Dorsolateral prefrontal cortex (tissue), 122 donors: ENCODE measurements at places on chromosomes 4 and X. TPM values are rescaled to one million over a fixed set of nuclear protein-coding genes. Genes with fewer than 3 reads are reported as not detected.

DNA sequence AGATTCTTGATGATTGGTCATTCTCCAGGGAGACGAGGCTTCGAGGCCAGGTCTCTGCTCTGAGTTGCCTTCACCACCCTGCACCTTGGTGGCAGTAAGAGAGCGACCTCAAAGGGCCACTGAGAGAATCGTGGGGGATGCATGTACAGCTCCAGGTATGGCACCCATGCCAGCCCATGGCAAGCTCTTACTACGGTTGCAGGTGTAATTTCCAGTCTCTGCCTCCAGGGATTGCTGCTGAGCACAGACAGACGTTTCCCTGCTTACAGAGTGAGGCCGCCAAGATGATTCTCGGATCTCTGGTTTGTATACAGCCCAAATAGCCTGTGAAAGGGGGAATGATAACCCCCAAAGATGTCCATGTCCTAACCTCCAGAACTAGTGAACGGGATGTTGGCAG lies 16.3 kb upstream of the DRD5 start:
- DNase-seq: no peak

GRCh38 chr4:89913623-89914022 lies 19.0 kb downstream of the MMRN1 start:
- no peak for DNase-seq

GRCh38 chr4:472881-473569 lies 25.9 kb downstream of the ZNF721 start:
- peak; percentile 39 for DNase-seq

- DNase-seq: no peak
These were observed 27.1 kb downstream of the STAG2 start for GRCh38 chrX:123988423-123989111.

DNA sequence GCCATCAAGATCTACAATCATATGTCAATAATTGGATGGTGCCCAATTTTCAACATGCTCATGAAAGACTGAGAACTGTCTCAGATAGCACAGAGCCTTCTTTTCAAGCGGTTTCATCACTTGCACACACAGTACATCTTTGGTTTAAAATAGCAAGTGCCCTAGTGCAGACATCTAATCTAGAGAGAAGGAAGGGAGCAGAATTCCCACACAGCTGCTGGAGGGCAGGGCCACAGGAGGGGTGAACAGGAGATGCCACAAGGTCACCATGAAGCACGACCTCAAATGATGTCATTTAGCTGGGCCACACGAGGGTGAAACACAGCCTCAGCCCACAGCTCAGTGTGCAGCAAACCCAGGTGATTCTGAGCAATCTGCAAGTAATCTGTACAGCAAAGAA lies 24.3 kb downstream of the LEF1 start:
- no peak for DNase-seq

- no peak for DNase-seq
These were observed 20.2 kb upstream of the CDKN2AIP start for GRCh38 chr4:183424109-183424744.

DNA sequence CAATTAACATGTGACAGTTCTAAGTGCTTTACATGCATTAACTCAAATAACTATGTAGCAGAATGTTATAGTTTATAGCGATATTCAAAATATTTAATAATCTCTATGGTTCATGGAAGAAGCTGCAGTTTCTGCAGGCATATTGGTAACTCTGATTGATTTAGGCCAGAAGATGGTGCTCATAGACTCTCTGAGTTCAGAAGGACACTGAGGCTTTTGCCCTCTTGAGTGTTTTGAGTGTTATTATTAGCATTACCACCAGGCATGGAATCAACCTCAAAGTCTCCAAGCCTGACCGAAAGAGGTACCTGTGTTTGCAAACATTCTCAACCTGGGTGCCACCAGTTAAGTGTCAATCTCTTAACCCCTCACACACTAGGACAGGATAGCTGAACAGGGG lies 792.3 kb upstream of the PCDH7 start:
- DNase-seq: no peak

GRCh38 chr4:93749292-93749761 lies 79.2 kb upstream of the ATOH1 start:
- no peak for DNase-seq

DNA sequence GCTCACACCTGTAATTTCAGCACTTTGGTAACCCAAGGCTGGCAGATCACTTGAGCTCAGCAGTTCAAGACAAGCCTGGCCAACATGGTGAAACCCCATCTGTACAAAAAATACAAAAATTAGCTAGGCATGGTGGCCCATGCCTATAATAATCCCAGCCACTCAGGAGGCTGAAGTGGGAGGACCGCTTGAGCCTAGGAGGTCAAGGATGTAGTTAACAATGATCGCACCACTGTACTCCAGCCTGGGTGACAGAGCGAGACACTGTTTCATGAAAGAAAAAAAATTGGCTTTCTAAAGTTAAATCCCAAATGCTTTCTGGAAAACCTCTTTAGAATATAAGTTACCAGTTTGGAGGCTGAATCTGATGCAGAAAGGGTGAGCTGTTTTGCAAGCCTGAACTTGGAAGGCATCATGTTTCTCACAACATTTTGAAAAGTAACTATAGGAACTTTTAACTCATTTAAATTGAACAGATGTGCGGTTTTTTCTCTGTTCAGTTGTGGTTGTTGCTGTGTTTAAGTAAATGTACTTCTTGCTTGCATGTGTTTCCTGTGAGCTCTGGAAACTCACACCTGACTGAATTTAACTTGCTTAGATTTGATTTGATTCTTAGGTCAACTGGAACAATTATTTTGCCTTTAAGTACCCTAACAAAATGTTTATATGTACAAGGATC lies 39.8 kb upstream of the TMEM131L start:
- DNase-seq: no peak

- no peak for DNase-seq
These were observed 126.9 kb upstream of the GIMD1 start for GRCh38 chr4:106495476-106495875.

DNA sequence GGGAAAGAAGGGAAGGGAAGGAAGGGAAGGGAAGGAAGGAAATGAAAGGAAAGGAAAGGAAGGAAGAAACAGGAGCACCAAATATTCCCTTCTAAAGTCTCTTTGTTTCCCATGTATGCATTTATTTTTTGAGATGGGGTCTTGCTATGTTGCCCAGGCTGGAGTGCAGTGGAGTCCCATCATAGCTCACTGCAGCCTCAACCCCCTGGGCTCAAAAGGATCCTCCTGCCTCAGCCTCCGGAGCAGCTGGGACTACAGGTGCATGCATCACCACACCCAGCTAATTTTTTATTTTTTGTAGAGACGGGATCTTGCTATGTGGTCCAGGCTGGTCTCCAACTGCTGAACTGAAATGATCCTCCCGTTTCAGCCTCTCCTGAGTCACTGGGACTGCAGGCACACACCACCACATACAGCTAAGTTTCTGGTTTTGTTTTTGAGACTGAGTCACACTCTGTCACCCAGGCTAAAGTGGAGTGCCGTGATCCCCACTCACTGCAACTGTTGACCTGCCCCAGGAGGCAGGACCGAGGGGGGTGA lies 102.8 kb downstream of the CRLF2 start:
- DNase-seq: no peak

DNA sequence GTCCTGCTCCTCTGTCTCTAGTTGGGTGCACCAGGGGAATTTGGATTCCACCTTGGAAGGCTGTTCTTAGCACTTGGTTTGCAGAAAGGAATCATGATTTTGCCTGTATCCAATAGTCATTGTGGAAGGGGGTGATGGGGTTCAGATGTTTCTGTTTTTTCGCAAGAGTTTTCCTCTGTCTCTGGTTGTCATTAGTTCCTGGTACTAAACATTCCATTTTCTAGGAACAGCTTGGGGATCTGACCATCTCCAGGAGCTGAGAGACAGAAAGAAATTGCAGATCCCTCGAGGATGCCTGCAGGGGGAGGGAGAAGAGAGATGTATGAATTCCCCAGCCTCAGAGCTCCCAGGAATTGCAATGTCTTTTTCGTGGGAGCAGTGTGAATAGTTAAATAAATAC lies 70.9 kb downstream of the CYTL1 start:
- DNase-seq: no peak

GRCh38 chrX:43349363-43349762 lies 306.7 kb upstream of the MAOA start:
- DNase-seq: no peak

DNA sequence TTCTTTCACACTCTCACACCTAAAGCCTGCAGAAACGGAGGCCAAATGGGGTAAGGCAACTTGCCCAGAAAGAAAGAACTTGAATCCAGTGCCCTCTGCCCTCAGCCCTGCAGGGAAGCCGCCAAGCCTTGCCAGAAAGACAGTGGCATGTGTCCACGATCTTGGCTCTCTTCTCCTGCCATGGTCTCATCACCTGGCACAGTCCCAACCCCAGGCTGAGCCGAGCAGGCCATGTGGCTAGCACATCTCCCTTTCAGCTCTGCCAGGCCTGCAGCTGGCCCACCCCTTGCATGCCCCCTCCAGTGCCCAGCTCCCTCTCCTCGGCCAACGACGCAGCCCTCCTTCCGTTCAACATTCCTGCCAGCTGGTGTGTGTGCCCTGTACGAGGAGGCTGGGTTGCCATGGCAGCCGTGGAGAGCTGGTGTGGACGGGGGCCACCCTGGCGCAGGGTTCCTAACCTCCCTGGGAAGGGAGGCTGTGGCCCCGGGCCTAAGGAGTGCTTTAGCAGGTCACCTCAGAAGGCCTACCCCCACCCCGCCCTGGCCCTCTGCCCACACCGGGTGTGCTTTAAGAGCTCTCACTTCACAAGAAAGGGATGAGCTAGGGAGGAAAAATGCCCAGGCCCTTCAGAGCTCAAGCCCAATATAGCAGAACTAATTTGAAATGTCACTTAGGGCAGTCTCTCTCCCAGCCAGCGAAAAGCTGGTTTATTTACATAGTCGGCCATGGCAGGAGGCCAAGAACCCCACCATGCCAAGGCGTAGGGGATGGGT lies 73.0 kb upstream of the PJA1 start:
- peak; percentile 67 for DNase-seq

DNA sequence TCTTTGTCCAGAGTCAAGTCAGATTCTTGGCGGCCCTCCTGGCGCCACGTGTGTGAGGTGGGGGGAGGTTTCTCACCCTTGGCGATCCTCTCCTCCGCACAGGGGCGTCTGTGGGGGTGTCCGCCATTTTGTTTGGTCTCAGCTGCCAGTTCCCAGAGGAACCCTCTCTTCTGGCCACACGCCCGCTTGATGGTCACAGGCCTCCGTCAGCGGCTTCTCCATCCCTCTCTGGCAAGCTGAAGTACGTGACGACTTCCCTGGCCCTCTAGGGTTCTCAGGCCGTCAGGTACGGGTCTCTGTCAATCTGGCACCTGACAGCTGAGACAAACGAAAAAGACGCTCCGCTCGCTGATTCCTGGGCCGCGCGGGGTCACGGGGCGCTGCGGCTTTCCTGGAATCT lies 272.6 kb downstream of the TRIML1 start:
- DNase-seq: no peak

- no peak for DNase-seq
These were observed 407.2 kb downstream of the PDHA2 start for GRCh38 chr4:96247096-96247495.

DNA sequence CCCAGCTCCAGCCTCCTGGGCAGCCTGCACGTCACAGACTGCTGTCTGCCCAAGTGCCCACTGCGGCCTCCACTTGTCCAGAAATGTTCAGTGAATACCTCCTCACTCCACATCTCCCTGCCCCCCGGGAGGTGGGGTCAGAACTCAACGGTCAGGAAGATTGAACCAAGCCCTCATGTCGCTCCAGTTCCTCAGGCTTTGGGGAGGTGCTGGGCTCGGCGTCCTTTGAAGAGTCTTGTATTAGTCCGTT lies 82.4 kb upstream of the LRPAP1 start:
- no peak for DNase-seq

DNA sequence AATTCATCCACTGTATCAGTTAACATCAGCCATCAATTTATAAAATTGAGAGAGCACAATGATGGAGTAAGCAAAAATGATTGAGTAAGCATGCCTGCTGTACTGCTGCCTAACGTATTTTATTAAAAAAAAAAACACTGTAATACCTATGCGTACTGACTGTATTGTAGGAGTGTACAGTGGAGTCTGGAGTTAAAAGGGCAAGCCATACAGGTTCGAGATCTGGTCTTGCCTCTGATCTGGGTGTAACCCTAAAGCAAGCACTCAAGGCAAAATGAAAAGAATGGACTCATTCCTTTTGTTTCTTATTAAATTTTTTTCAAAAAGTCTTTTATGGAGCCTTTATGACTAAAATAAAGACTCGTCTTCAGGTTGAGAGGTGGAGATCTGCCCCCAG lies 894.2 kb upstream of the INTU start:
- DNase-seq: no peak

- DNase-seq: no peak
These were observed 24.4 kb downstream of the FAT1 start for GRCh38 chr4:186699298-186699697.

GRCh38 chrX:15864629-15865028 lies 10.0 kb upstream of the AP1S2 start:
- no peak for DNase-seq

- no peak for DNase-seq
These were observed 1167.2 kb upstream of the PABPC4L start for GRCh38 chr4:135368831-135369230.

GRCh38 chrX:150680974-150681373 lies 12.2 kb upstream of the MTMR1 start:
- DNase-seq: peak; percentile 34

DNA sequence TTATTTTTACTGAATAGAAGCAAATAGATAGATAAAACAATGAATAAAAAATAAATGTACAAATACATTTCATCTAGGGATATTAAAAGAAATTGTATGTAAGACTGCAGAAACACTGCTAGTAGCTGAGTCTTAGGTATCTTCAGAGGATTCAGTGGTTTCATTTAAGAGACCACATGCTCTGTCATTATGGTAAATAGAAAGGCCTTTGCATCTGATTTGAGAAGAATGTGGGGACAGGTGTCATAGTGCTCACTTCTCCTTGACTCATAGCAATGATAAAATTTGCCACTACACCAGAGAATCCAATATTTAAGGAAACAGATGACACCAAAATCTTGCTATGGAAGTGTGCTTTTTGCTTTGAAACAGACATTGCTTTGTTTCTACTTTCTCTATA lies 59.8 kb upstream of the PPP1R2C start:
- no peak for DNase-seq

DNA sequence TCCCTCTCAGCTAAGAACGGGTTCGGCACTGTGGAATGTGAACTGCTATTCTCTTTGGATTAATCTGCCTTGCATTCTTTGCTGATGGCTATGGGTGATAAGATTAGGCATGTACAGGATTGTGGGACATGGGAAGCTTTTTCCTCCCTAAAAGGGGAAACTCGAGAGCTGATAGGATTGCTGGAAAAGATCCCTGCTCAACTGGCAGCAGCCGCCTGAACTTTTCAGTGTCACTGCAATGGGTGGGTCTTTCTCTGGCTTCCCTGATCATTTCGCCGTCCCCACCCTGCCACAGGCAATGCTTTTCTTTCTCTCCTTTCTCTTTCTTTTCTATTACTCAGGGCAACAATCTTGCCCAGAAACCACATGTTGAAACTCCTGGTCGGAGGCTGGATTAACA lies 20.5 kb downstream of the PAGE2 start:
- DNase-seq: no peak

MAGED4 gene
- total RNA-seq: 25.8 TPM

DAPP1 gene
- 1.1 TPM for total RNA-seq

MAGEA11 gene
- not detected for total RNA-seq

BLTP1 gene
- total RNA-seq: 187 TPM

GASK1B gene
- total RNA-seq: 41.0 TPM

MAGIX gene
- 4.5 TPM for total RNA-seq

NAP1L2 gene
- 133 TPM for total RNA-seq

ZNF157 gene
- 1.6 TPM for total RNA-seq

DCAF8L2 gene
- not detected for total RNA-seq
